T-helper 17 cell (primary cell): ENCODE measurements at places on chromosomes 3 and 15.

DNA sequence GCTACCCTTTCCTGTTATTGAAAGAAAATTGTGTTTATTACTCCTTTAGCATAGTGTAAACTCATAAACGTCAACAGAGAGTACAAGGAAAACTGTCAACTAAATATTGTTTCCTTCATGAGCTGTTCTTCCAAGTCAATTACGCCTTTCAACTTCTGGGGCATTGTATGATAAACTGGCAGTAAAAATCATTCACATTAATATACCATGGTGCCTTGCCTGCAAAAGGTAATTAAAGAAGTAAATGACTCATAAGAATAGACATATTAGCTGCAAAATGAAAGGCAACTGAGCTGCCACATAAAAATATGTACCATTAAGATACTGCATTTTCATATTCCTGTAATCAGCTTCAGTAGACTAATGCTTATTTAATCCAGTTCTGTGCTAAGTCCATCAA lies 447.3 kb downstream of the FOXP1 start:
- no peak overlapping the region for H3K4me3 ChIP-seq
- DNase-seq, result no peak
- H3K27ac ChIP-seq, result no peak overlapping the region
- H3K27me3 ChIP-seq, result no peaks in the 10 kb centered on the region
- peaks cover 38% of the 10 kb centered on the region for H3K4me1 ChIP-seq

DNA sequence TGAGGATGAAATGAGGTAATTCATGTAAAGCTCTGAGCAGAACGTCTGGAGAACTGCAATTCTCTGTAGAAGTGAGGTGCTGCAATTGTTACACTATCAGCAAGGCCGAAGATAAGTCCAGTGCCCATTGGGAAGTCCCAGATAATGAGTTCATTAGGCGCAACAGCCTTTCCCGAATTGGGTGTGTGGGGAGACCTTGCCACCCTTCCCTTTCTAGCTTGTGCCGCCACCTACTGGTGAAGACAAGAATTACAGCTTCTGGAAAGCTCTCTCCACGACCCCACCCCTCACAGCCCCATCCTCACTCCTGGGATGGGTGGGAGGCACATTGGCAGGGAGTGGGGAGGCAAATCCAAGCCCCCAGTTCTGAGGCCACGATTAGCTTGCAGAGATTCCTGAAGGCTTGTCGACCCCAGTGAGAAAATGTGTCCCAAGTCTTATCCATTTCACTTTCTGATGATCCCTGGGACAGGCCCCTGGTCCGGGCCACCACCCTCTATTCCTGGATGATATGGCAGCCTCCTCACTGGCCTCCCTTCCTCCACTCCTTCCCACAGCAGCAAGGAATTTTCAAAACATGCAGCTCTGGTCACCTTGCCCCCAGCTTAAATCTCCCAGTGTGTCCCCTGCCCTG lies 36.4 kb downstream of the FAM3D start:
- H3K27me3 ChIP-seq, result peaks cover 31% of the 10 kb centered on the region
- DNase-seq, result peak; percentile 52
- peaks cover 4% of the 10 kb centered on the region for H3K4me1 ChIP-seq
- no peak overlapping the region for H3K27ac ChIP-seq
- H3K4me3 ChIP-seq, result no peak overlapping the region

DNA sequence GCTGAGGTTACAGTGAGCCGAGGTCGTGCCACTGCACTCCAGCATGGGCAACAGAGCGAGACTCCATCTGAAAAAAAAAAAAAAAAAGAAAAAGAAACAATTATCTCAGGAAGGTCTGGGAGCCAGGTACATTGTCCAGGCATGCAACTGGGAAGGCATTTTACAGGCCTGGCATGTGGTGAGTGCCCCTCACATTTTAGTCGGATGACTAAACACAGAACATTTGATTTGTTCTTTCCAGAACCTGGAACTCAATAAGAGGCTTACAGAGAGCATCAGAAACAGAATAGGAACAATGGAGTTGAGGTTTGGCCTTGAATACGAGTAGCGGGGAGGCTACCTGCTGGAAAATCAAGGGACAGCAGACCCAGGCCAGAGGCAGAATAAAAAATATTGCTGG lies 33.7 kb upstream of the IGF1R start:
- H3K27me3 ChIP-seq, result peaks cover 23% of the 10 kb centered on the region
- H3K4me3 ChIP-seq, result no peak overlapping the region
- H3K36me3 ChIP-seq, result no peaks in the 10 kb centered on the region
- H3K27ac ChIP-seq, result no peak overlapping the region
- H3K4me1 ChIP-seq, result no peaks in the 10 kb centered on the region

DNA sequence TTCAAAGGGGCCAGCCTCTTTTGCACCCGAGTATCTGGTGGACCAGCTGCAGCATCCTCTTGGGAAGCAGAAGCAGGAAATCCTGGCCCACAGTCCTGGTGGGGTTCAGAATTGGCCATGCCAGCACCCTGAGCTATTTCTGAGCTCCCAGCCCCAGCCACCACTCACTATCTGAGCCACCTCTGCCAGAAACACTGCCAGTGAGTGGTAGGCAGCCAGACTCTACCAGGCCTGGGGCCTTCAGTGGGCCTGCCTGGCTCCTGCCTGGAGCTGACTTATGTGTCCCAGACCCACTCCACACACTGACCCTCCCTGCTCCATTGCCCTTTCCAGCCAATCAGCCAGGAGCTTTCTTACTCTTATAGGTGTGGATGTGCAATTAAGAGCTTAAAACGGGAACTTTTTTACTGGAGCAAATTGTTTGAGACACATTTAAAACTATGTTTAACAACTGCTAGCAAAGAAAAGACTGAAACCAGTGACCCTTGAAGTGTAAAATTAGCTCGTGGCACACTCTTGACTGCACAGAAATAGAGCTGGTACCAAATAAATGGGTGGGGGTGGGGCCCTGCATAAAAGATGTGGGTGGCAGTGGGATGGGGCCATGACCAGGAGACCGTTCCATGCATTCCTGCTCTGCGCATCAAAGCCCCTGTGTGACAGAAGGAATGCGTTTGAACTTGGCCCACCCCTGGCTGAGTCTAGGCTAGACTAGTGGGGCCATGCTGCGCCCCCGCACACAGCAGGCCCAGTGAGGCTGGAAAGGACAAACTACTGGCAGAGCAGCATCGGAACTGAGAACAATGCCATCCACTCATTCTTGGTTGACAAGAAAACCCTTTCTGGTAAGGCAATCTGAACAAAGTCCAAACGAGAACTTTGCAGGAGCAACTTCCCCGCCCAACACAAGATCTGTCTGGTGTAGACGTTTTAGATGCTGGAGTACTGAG lies 48.0 kb downstream of the CTNNB1 start:
- peaks cover 2% of the 10 kb centered on the region for H3K36me3 ChIP-seq
- H3K4me3 ChIP-seq, result no peak overlapping the region
- H3K4me1 ChIP-seq, result peaks cover 4% of the 10 kb centered on the region
- no peak for DNase-seq
- no peak overlapping the region for H3K27ac ChIP-seq
- no peaks in the 10 kb centered on the region for H3K27me3 ChIP-seq

GRCh38 chr15:68265081-68265480 lies 12.5 kb upstream of the FEM1B start:
- peaks cover 28% of the 10 kb centered on the region for H3K27me3 ChIP-seq
- no peak overlapping the region for H3K4me3 ChIP-seq
- no peaks in the 10 kb centered on the region for H3K4me1 ChIP-seq
- no peak for DNase-seq

GRCh38 chr3:128488636-128488990 lies 4.4 kb downstream of the GATA2 start:
- peak overlapping the region; percentile 91 for H3K4me3 ChIP-seq
- no peak overlapping the region for H3K27ac ChIP-seq
- peaks cover 2% of the 10 kb centered on the region for H3K36me3 ChIP-seq

DNA sequence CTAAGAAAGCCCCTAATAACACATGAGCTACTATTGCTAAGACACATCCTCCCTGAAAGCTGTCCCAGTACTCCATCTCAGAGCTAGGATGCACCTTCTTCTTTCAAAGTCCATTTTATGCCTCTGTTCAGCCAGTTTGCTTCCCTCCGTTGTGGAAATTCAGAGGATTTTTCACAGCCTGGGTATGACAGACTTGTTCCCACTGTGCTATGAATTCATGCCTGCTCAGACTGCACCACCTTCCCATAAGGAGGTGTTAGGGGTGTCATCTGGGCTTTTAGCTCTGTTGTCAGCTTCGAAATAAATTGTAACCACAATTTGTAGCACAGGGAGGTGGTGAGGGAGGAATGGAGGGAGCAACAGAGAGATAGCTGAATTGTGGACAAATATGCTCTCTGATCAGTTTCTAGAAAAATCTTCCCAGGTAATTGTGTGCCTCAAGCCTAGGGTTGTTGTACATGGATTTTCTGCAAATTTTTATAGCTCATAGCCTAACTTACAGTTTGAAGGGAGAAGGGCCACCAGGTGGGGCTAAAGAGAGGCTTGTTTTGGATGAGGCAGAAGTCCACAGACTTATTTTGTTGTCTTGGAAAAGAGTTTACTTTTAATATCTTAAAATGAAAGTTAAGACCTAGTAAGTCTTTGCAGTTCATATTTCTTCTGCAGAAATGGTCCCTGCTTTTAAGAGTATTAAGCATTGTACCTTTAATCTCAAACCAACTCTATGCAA lies 462.0 kb downstream of the PDCD6IP start:
- peaks cover 26% of the 10 kb centered on the region for H3K27me3 ChIP-seq
- DNase-seq, result no peak
- no peaks in the 10 kb centered on the region for H3K4me1 ChIP-seq
- H3K4me3 ChIP-seq, result no peak overlapping the region
- no peak overlapping the region for H3K27ac ChIP-seq
